ENCODE measurements at places on chromosomes 3 and 15.
A peak's percentile ranks its signal among the peaks of the same experiment; 100 is the strongest.

DNA sequence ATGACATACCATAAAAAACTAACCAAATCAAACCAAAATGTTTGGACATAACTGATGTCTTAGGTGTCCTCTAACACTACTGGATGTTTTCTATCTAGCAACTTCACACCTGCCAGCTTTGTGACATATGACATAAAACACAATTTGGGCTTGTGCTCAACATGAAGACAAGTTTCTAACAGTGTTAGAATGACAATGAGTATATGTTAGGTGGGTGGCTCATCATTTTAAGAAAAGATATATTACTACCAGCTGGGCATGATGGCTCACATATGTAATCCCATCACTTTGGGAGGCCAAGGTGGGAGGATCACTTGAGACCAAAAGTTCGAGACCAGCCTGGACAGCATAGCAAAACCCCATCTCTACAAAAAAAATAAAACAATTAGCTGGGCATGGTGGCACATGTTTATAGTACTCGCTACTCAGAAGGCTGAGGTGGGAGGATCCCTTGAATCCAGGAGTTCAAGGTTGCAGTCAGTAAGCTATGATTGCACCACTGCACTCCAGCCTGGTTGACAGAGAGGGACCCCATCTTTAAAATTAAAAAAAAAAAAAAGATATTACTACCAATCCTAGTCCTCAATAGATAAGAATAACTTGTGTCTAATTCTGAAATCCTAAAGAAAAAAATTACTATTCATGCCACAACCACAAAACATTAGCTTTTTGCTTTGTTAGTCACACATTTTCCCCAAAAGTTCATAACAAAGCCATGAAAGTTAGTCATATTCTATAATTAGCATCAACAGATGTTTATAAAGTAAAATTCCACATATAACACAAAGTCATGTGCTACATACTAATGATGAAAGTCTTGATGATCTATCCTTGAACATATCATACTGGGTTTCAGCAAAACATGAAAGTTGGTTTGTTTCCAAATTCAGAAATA is 59.9 kb downstream of the LRRFIP2 start:
- DNase-seq, result no peak

GRCh38 chr3:172129850-172130716 is 90.7 kb downstream of the FNDC3B start:
- peak; percentile 54 for DNase-seq

GRCh38 chr3:42898896-42899675 is 6.9 kb upstream of the ZNF662 start:
- DNase-seq, result no peak

DNA sequence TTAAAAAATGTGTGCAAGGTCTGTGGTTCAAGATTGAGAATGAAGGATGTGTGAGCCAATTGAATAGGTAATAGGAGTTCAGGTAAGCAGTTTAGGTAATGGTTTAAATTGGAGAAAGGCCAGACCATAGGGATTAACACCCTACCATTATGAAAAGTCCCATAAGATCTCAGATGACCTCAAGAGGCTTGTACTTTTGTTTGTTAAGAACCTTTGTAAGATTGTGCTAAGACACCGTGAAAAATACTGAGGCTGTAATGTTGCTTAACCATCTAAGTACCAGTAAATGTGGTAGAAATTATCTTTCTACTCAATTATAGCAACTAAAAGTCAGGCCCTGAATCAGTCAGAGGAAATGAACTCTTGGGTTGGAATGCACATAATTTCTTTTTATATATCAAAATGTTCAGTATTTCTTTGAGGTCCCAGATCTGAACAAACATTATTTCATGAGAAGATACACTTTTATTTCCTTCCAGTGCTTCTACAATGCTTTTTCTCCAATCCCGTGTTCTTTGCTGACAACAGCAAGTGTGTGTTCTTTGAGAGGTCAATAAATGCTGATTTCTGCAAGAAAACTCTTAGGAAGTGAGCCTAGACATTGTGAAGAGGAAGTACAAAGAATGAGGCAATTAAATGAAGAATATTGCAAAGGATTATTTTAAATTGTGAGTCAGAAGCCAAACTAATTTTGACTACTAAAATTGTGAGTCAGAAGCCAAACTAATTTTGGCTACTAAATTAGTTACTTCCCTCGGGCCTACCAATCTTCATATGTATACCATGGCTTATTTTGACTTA is 66.4 kb downstream of the TCF12 start:
- no peak for DNase-seq

DNA sequence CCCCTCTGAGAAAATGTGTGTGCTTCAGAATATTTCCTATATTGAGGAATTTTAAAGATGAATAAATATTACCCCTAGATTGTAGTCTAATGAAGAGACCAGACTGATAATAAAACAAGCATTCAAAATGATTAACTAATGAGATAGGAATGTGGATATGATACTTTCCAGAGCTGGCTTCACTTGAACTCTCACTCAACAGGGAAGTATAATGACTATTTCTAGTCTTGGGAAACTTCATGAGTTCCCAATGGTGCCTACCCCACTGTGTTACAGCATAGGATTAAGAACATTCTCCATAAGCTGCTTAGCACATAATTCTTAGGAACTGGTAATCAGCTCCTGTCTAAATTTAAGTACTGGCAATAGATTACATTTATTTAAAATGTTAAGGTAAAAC is 261.5 kb upstream of the ZNF385D start:
- no peak for DNase-seq

GRCh38 chr3:194828926-194829325 is 143.2 kb downstream of the FAM43A start:
- no peak for DNase-seq

GRCh38 chr3:17752876-17753631 is 10.6 kb upstream of the TBC1D5 start:
- DNase-seq, result no peak

DNA sequence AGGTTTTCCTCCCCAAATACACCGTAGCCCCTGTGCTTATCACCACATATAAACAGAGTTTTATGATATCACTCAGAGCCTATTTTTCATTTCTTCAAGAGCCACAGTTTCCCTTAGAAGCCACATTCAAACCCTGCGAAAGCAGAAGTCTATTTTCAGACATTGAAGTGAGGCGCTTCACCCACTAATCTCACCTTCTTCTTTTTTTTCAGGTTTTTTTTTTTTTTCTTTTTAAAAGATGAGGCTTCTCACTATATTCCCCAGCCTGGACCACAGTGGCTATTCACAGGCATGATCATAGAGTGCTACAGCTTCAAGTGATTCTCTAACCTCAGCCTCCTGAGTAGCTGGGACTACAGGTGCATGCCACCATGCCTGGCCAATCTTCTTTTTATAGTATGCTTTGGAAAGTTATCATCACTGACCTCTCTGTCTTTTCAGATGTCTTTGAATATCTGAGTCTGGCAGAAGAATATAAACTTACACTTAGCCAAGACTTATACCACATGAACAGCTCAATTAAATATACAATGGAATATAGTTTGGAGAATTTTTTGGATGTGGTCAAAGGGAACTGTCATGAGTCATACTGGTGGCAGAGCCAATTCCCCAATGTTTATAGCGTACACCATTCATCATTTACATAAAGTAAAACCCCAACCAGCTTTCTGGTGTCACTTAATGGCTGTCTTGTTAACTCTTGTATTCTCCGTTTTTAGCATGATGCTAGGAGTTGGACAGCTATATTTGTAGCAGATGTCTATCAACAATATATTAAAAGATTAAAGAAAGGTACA is 59.7 kb upstream of the CCDC50 start:
- no peak for DNase-seq
